IPS DF 19.7 (cell line): ENCODE measurements at places on chromosomes 3 and 15.

- no peak for DNase-seq
Observed at GRCh38 chr15:52782514-52782913, 7.6 kb downstream of the ONECUT1 start.

DNA sequence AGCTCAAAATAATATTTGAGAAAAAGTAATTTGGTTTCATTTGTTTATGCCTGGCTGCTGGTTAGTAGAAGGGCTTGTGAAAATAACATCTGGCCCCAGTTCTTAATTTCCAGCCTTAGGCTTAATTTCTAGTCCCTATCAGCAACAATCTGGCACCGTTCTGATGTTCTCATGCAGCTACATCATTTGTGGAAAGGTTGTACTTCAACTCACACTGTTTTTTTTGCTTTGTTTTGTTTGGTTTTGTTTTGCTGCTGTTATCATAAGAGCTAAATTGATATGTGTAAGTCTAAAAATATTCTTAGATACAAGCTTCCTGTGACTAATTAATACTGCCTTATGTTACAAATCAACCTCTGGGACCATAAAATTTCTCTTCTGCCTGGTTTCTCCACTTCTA is 8.9 kb downstream of the CPA3 start:
- no peak for DNase-seq

DNA sequence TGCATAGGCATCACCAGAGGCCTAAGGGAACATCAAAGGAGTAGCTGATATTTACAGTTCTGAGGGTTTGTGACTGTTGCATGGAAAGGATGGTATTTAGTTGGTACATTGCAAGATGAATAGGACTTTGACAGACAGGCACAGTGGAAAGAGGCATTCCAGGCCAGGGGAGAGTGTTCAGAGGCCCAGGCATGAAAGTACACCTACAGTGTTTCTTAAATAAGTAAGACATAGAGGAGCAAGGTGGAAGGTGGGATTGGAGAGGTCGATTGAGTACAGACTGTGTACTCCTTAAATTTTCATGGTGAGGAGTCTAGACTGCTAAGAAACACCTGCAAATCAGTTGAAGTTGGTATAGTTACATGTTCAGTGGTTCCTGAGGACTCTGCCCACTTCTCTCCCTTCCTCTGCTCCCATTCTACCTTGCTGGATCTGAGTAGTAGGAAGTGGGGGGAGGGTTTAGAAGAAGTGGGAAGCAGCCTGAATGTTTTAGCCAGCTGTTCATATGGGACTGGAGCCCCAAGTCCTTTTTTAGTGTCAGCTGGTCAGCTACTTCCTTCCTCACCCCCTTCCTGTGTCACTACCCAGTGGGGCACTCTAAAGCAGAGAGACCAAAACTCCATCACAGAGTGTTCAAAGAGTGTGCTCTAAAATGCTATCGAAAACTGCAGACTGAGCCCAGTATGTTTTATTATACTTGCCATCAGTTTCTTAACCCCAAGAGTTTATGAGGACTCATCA is 14.0 kb downstream of the KLHL18 start:
- DNase-seq: no peak

DNA sequence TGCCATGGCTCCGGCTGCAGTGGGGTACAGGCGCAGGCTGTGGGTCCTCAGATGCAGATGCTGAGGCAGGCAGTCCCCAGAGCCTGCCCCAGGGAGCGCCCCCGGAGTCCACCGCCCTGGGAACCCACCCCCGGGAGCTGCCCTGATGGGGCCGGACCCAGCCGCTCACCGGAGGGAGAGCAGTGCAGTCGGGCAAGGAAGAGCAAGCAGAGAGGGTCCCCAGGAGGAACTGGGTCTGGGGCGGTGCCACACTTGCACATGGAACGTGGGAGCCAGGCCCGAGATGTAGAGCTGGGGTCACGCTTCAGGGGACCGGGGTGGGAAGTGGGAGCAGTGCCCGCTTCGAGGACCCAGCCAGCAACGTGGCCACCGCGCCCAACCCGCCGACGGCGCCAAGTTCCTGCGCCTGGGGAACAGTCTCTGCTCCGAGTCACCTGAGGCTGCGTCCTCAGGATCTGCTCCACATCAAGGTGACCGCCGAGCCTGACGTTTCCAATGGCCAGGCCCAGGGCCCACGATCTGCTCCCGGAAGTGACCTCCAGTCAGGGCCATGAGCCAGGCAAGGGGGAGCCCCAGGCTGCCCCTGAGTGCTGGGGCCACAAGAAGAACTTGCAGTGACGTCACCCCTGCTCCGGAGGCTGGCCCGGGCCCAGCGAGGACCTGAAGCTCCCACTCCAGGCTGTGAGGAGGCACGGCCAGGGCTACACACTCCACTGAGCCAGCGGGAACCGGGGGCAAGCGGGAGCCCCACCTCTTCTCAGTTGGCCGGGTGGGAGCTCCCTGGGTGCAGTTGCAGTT is 27.0 kb upstream of the TFG start:
- no peak for DNase-seq

GRCh38 chr15:65115086-65115485 is at the start of gene UBAP1L:
TSS of gene UBAP1L (minus strand) at chr15:65115200. CDS start at chr15:65106215, 8,985 bp downstream.
- no peak for DNase-seq

DNA sequence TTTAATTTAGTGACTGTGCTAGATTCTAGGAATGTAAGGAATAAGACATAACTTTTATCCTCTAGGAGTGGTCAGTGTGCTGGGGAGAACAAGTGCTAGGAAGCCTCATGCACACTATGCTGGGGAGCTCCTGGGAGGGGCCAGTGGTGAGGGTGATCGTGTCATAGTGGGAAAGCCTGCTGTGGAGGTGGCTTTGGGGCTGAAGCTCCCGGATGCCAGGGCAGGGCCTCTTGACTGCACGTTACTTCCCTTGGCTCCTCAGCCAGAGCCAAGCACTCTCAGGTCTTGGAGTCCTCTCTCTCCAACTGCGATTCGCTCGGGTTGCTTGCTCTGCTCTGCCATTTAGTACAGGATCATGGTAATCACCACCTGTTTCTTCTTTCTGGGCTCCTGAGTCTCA is 33.6 kb downstream of the SQOR start:
- DNase-seq: no peak

GRCh38 chr15:58469432-58470353 is 37.9 kb downstream of the LIPC start:
- no peak for DNase-seq
